ENCODE measurements at places on chromosomes 1 and 21. TPM values are rescaled to one million over a fixed set of nuclear protein-coding genes. Genes with fewer than 3 reads are reported as not detected.

GRCh38 chr1:36863500-36863899 is 170.8 kb downstream of the GRIK3 start:
- H3K4me3 ChIP-seq = no peak overlapping the region
- H3K27ac ChIP-seq = no peak overlapping the region
- no peak for DNase-seq
- H3K27me3 ChIP-seq = peaks cover 24% of the 10 kb centered on the region

Gene BARHL2
- not detected for total RNA-seq

Gene PCNX2
- 20.3 TPM for total RNA-seq

DNA sequence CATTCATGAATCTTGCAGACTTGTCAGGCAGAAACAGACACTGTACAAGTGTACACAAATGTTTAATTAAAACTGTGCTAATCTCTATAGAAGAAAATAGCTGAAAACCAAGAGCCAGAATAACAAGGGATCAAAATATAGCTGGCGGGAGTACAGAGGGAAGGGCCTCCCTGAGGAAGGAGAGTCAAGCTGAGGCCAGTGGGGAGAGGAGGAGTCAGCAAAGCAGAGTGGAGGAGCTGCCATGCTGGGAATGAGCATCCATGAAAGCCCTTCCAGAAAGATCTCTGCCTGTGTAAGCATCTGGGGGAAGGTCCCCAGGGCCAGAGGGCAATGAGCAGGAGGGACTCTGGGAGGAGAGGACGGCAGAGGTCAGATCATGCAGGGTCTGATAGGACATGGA is 15.1 kb downstream of the SLAMF8 start:
- no peak overlapping the region for H3K27ac ChIP-seq
- no peaks in the 10 kb centered on the region for H3K36me3 ChIP-seq
- peaks cover 17% of the 10 kb centered on the region for H3K4me1 ChIP-seq
- H3K4me3 ChIP-seq = no peak overlapping the region
- H3K27me3 ChIP-seq = no peaks in the 10 kb centered on the region
- no peak for DNase-seq

DNA sequence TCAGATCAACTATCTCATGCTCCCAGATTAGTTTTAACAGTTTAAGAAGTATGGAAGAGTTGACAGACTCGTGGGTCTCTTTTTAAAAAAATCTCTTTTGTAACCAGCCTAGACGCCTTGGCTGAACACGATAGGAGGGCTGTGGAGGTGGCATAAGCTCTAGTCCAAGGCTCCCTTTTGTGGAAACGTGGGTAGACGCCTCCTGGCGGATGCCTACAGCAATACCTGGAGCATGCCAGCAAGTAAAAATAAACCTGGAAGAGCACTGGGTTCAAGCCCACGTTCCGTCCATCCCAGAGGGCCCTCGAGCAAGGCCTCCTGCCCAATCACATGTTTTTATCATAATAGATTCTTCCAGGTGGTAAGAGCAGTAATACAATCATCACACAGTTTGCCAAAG is 87.9 kb downstream of the RGS7 start:
- H3K36me3 ChIP-seq = no peaks in the 10 kb centered on the region
- H3K27ac ChIP-seq = no peak overlapping the region
- no peak for DNase-seq
- H3K4me3 ChIP-seq = no peak overlapping the region

DNA sequence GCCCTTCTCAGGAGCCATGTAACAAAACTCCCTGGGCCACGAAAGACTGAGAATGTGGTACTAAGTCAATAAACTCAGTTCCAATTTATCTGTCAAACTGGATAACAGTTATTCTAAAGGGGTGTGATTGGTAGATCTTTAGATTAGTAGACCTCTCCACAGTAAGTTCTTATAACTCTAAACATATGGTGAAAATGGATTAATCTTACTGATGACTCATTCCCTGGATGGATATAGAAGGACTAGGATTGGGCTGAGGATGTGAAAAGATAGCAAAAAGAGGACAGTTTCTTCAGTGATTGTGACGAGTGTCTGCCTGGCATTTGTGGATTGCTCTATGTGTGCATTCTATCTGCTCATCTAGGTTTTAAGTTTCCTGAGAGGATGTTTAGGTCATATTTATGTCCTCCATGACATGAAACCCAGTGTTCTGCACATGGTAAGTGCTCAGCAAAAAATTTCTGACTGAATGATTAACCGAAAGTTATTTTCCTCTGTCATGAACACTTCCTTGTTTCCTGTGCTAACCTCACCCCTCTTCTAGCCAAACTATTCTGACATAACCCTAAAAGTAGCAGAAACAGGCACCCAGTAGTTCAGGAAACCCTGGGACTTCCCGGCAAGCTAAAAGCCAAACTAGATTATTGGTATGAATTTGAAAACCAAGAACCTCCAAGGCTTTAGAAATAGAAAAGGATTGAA is 397.5 kb upstream of the PLXNA2 start:
- no peaks in the 10 kb centered on the region for H3K36me3 ChIP-seq
- H3K4me1 ChIP-seq = no peaks in the 10 kb centered on the region
- no peak for DNase-seq

DNA sequence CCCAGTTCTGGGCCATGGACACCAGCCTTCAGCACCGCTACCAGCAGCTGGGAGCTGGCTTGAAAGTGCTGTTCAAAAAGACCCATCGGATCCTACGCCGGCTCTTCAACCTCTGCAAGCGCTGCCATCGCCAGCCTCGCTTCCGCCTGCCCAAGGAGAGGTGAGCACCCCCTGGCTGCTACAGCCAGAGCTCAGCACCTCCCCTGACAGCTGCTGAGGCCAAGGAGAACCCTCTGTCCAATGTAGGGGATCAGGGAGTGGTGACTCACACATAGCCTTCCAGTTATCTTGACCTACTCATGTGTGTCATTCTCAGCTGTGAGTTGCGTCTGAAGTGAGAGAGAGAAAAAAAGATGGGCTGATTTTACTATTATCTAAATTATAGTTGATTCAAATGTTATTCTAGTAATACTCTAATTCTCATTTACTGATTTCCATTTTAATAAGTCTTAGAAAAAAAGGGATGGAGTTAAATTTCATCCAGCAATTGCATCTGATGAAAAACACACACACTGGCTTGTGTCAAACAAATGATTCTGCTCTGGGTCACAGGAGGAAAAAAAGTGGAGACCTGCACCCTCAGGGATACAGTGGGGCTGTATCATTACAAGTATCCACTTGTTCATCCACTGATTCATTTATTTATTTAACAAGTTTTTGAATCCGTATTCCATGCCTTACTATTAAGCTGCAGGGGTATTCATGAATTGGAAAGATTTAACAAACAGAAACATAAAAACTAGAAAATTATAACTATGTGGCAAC is 108.0 kb downstream of the BRINP2 start:
- DNase-seq = no peak
- peaks cover 26% of the 10 kb centered on the region for H3K27me3 ChIP-seq
- H3K36me3 ChIP-seq = no peaks in the 10 kb centered on the region

Gene OLFM3
- total RNA-seq = not detected

DNA sequence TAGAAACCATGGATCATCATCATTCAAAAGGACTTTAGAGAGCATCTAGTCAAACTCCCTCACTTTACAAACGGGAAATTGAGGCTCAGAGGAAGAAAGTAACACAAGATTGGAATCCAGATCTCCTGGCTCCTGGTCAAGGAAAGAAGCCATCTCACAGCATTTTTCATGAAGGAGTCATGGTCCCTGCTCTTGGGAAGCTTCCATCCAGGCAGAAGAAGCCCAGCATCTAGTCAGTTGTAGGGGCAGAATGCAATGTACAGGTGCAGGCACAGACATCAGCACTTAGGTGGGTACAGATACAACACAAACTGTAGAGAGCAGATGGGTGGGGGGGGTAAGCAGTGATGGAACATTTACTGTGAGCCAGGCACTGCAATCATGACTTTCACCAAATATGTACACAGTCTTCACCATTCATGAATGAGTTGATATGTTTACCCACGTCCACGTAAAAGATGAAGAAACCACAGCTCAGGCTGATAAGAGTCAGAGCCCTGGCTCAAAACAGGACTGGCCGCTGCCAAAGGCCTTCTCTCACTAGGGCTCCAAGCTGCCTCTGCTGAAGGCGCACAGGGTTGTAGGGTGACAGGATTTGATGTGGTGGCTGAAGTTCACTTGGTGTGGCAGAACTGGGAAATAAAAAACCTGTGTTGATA is 44.0 kb downstream of the OPTC start:
- H3K4me1 ChIP-seq = peaks cover 69% of the 10 kb centered on the region
- H3K4me3 ChIP-seq = no peak overlapping the region
- no peaks in the 10 kb centered on the region for H3K36me3 ChIP-seq
- peak; percentile 52 for DNase-seq

DNA sequence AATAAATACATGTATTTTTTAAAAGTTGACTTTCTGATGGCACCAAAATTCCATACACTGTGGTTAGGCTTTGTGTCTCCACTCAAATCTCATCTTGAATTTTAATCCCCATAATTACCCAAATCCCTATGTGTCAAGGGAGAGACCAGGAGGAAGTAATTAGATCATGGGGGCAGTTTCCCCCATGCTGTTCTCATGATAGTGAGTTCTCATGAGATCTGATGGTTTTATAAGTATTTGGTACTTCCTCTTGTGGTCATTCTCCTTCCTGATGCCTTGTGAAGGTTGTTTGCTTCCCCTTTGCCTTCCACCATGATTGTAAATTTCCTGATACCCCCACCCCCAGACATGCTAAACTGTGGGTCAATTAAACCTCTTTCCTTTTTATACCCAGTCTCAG is 1218.4 kb upstream of the PRMT6 start:
- H3K27ac ChIP-seq = no peak overlapping the region
- no peaks in the 10 kb centered on the region for H3K27me3 ChIP-seq
- no peak overlapping the region for H3K4me3 ChIP-seq
- no peaks in the 10 kb centered on the region for H3K4me1 ChIP-seq
- no peaks in the 10 kb centered on the region for H3K36me3 ChIP-seq

GRCh38 chr1:30449003-30449402 is 274.4 kb downstream of the MATN1 start:
- no peak overlapping the region for H3K4me3 ChIP-seq
- no peaks in the 10 kb centered on the region for H3K27me3 ChIP-seq
- no peak for DNase-seq
- no peaks in the 10 kb centered on the region for H3K4me1 ChIP-seq

Gene KIF14
- total RNA-seq = 30.0 TPM

DNA sequence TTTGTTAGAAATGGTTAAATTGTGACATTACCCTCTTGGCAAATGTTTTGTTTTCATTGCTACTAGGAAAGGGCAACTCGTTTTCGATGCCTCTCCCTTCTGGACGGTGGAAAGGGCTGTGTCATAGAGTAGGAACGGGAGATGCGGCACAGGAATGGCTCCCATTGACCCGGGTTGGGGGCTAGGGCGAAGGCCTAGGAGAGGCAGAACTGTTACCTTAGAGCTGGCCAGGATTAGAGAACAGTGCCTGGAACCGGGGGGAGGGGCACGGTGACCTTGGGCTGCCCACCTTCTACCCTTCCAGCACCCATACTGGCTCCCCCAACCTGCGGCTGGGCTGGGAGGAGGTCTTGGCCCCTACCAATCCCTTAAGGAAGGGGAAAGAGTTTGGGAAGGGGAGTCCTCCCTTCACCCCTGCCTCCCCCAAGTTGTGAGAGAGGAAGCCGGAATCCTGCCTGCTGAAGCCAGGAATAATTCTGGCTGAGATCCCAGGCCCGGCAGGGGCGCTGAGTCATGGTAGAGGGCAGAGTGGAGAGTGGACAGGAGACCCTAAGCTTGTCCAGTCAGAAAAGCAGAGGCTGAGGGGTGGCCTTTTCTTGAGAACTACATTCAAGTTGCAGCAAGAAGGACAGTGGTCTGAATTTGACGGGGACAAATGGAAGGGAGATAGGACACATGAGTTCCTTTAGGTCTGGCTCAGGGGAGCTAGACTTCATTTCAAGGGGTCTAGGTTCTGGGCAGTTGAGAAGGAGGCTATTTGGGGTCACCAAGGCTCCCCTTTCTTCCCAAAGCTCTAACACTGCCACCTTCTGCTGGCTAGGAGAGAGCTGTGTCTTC is 8.2 kb downstream of the LMNA start:
- peaks cover 98% of the 10 kb centered on the region for H3K4me1 ChIP-seq
- peak overlapping the region; percentile 98 for H3K27ac ChIP-seq
- DNase-seq = peak; percentile 85
- H3K4me3 ChIP-seq = peak overlapping the region; percentile 56

Gene AADACL4
- not detected for total RNA-seq

Gene FCER1G
- total RNA-seq = 1.3 TPM

DNA sequence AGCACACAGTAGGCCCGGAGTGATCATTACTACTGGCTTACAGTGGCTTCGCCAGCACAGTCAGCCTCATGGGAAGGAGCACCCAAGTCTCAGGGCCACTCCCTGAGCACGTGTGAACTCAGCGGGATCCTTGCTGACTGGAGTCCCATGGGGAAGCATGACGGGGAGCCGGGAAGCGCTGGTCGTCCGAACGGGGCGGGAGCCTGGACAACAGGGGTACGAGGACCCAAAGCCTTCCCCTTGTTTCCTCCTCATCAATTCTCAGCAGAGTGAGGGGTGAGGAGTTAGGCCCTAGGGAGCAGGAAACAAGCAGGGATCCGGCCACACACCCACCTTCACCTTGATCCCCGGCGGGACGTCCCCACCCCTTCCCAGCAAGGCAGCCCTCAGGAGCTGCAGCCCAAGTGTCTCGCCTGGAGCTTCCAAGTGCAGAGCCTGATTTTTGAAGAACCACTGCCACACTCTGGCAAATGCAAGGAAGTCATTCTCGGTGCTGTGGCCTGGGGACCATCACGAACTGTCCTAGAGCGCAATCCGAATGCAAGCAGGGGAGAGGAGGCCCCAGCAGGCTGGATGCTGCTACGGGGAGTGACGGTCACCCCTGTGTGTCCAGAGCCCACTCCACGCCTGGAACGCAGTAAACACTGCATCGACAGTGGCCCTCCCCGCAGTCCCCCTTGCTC is 35.5 kb downstream of the TOMM20 start:
- H3K27ac ChIP-seq = no peak overlapping the region
- no peaks in the 10 kb centered on the region for H3K36me3 ChIP-seq
- no peaks in the 10 kb centered on the region for H3K27me3 ChIP-seq
- H3K4me3 ChIP-seq = no peak overlapping the region
